Activated CD8-positive, alpha-beta memory T cell treated with anti-CD3 and anti-CD28 coated beads, Interleukin-2, amount 50 U/mL, for 48 hours (primary cell): ENCODE measurements at places on chromosomes 7 and 10.
A peak's percentile ranks its signal among the peaks of the same experiment; 100 is the strongest.

DNA sequence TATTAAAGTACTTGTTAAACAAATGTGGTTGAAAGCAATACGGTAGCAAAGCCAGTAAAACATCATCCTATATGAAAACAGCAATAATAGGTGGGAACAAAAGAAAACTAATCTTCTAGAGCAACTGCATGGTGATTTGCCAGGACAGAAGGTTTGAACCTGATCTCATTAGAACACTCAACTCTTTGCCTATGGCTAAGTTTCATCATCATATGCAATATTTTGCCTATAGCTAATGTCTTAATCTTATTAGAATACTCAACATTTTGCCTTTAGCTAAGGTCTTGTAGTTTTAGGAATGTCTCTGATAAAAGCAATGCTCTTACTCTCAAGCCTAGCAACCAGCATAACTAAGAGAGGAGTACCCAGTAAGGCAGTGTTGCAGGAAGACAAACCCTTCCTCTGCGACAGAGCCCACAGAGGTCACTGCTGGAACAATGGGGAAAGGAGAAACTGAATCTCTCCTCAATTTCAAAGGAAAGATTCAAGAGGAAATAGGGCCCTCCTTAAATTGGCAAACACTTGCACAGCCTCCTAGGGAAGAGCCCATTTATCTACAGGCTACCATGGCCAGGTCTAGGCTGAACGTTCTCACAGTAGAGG lies 38.3 kb downstream of the CADPS2 start:
- DNase-seq: no peak

- DNase-seq: peak; percentile 61
These were observed 257.7 kb upstream of the NFE2L3 start for GRCh38 chr7:25894002-25894901.

DNA sequence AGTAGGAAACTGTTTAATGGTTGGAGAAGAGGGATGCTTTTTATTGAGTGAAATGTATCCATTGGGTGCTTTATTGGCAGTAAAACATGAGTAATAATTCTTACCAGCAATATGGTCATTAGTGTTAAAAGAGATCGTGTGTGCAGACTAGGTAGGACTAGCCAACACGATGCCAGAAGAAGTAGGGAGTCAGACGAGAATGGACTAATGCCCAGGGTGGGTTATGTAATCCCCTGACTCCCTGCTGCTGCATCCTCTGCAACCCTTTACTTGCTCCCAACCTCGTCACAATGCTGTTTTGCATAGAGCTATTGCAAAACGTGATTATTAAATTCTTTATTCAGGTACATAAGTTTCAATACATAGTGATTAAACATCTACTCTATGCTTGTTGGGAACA lies 1213.7 kb downstream of the GATA3 start:
- no peak for DNase-seq

DNA sequence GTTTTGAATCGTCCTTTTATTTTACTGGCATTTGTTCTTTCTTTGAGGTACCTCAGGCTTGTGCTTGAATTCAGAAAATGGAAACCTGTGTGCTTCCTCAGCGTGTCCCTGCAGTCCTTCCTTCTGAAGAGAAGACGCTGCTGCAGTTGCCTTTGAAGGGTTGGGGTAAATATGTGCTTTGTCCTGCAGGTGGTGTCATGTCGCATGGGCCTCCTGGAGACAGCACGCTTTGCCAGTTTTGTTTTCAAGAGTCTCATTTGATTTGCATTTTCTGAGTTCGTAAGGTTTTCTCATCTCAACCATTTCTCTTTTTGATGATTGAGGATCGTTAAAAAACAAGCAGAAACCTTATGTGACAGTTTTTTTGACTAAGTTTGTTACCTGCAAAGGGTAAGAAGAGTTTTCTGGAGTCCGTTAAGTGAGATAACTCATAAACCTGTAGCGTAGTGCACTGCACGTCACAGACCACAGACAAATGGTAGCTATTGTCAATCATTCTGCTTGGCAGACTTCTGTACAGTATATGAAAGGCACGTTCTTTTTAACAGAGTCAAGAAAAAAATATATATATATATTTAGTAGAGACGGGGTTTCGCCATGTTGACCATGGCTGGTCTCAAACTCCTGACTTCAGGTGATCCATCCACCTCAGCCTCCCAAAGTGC lies 57.0 kb downstream of the CDC123 start:
- no peak for DNase-seq
